ENCODE measurements at places on chromosomes 4 and X. TPM values are rescaled to one million over a fixed set of nuclear protein-coding genes. Genes with fewer than 3 reads are reported as not detected.

GABRB1 gene
- total RNA-seq: not detected

ARMCX6 gene
- total RNA-seq: 35.0 TPM

TNMD gene
- not detected for total RNA-seq

HELT gene
- not detected for total RNA-seq

ASB5 gene
- total RNA-seq: not detected

STARD8 gene
- 0.47 TPM for total RNA-seq

TIMM17B gene
- total RNA-seq: 96.8 TPM

CPEB2 gene
- 7.3 TPM for total RNA-seq

USP26 gene
- not detected for total RNA-seq

RNF175 gene
- 0.66 TPM for total RNA-seq

BBS12 gene
- total RNA-seq: 2.4 TPM

ARX gene
- total RNA-seq: not detected

SPANXN3 gene
- not detected for total RNA-seq

PAGE4 gene
- not detected for total RNA-seq

TEX13C gene
- total RNA-seq: not detected

ARMCX4 gene
- 1.8 TPM for total RNA-seq

ODAPH gene
- not detected for total RNA-seq

SOX3 gene
- not detected for total RNA-seq

TEC gene
- 5.4 TPM for total RNA-seq

KCND1 gene
- total RNA-seq: 9.7 TPM

MAP9 gene
- total RNA-seq: 9.4 TPM

XG gene
- not detected for total RNA-seq

REELD1 gene
- not detected for total RNA-seq

SCD5 gene
- total RNA-seq: 13.9 TPM

ARSH gene
- not detected for total RNA-seq

MAGEC1 gene
- total RNA-seq: not detected

JADE3 gene
- 17.0 TPM for total RNA-seq

NAT8L gene
- 0.83 TPM for total RNA-seq

CXXC4 gene
- 1.3 TPM for total RNA-seq

RCHY1 gene
- 12.5 TPM for total RNA-seq

STEEP1 gene
- total RNA-seq: 36.8 TPM

C1QTNF7 gene
- total RNA-seq: not detected

CFP gene
- total RNA-seq: 1.2 TPM

TMSB15A gene
- total RNA-seq: 1.9 TPM

ARHGAP36 gene
- total RNA-seq: not detected

TMPRSS11B gene
- total RNA-seq: not detected

PAGE2 gene
- total RNA-seq: not detected

SLC6A14 gene
- total RNA-seq: 83.7 TPM

PRRG1 gene
- 26.1 TPM for total RNA-seq

RTL9 gene
- total RNA-seq: not detected

CCSER1 gene
- total RNA-seq: 7.1 TPM

MAGED2 gene
- total RNA-seq: 78.7 TPM

CNGA1 gene
- total RNA-seq: 2.4 TPM

PRSS12 gene
- total RNA-seq: 48.7 TPM

VEGFD gene
- total RNA-seq: 1.6 TPM

MYL5 gene
- total RNA-seq: 8.5 TPM

BEND4 gene
- not detected for total RNA-seq

DSPP gene
- not detected for total RNA-seq

TDO2 gene
- total RNA-seq: not detected

VCX3A gene
- not detected for total RNA-seq

NKX1-1 gene
- total RNA-seq: not detected

All from Calu3 (cell line).